ENCODE measurements at places on chromosomes 2 and 18.

GRCh38 chr2:10971888-10972260, 60.1 kb downstream of the KCNF1 start:
- DNase-seq, result no peak

DNA sequence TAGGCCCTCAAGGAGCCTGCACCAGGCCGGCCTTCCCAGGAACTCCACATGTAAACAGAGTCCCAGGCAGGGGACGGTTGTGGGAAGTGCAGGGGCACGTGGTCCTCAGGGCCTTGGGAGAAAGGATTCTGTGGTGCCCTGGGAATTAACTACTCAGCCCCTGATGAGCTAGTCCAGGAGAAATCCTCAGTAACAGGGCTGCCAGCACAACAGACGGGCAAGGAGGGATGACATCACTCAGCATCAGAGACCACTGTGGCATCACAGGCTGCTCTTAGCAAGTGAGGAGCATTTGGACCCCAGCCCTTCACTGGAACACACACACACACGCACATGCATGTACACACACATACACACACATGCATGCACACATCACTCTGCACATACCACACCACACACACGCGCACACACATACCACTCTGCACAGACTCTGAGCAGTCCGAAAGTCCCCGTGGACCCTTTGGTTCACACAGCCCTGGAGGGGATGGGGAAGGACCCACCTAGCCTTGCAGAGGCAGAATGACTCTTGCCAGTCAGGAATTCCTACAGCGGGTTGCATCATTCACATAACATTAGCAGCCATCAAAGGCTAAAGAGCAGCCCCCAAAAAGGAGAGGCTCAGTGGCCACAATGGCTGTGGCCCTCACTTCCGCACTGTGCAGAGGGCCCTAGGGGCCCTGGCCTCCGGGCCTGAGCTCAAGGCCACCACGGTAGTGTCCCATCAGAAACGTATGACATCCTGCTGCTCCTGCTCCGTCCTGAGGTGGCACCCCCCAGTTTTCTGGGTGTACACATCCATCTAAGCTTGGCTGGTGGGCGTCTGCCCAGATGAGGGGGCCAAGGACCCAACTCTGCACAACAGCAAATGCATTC, 1.9 kb upstream of the NMUR1 start:
- peak; percentile 43 for DNase-seq

GRCh38 chr18:26556573-26556972, 8.2 kb upstream of the KCTD1 start:
- peak; percentile 40 for DNase-seq

DNA sequence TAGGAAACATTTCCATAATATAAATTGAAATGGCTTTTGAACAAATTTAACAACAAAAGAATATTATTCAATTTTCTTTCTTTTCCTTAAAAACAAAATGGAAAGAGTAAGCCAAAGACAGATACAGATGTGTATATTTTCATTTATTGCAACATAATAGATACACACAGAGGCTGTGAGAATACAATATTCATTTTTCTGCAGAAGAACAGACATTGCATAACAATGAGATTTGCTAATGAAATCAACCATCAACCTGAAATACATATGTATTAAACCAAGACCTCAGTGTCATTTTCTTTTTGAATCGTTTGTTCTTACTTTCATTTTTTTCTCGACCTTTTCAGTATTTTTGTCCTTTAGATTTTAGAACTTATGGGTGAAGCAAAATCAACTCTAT, 95.1 kb downstream of the BAZ2B start:
- no peak for DNase-seq

GRCh38 chr2:73642338-73643018, at the start of gene NAT8:
TSS of gene NAT8 (minus strand) at chr2:73642422. CDS start at chr2:73641628, 794 bp downstream.
- DNase-seq, result no peak

GRCh38 chr2:20647738-20648137, 3.2 kb downstream of the HS1BP3 start:
- no peak for DNase-seq

- no peak for DNase-seq
These were observed 189.3 kb upstream of the MYT1L start for GRCh38 chr2:2520401-2520811.

GRCh38 chr2:187543488-187543887, 10.7 kb downstream of the TFPI start:
- no peak for DNase-seq

DNA sequence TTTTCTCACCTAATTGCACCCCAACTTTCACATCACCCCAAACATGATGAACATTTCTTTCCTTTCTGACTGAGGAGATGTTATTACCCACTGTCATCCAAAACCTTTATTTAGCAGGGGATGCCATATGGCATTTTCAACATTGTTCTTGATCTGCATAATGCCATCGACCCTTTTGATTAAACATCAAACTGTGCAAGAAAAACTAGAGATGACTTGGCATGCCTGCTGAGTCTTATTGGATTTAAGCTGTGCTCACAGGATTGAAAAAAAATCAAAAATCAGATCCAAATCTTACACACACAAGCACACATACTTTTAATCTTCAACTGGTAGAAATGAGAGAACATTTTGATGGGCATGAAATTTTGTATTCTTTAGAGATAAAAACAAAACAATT, 536.0 kb downstream of the TMX3 start:
- no peak for DNase-seq

DNA sequence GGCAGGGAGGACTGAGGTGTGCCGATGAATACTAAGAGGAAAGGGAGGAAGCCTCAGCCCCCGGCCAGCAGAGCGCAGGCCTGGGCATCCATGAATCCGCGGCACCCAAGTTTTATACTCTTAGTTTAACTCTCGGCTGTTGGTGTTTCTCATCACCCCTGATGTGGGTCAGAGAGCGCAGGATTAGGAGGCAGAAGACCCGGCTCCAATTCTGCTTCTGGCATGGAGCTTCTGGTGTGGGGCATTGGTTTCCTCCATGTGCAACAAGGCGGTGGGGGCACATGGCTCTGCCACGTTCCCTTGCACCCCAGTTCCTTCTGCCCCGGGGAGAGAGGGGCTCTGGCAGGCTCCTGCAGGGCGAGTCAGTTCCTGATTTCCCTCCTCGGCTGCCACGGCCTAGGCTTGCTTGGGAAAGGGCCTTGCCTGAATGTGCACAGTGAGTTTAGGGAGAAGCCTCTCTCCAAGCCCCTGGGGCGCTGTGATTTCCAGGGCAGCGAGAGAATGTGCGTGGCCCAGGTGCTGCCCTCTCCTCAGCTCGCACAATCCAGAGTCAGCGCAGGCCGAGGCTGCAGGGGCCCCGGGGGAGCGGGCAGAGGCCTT, 36.2 kb upstream of the DNMT3A start:
- DNase-seq, result no peak

DNA sequence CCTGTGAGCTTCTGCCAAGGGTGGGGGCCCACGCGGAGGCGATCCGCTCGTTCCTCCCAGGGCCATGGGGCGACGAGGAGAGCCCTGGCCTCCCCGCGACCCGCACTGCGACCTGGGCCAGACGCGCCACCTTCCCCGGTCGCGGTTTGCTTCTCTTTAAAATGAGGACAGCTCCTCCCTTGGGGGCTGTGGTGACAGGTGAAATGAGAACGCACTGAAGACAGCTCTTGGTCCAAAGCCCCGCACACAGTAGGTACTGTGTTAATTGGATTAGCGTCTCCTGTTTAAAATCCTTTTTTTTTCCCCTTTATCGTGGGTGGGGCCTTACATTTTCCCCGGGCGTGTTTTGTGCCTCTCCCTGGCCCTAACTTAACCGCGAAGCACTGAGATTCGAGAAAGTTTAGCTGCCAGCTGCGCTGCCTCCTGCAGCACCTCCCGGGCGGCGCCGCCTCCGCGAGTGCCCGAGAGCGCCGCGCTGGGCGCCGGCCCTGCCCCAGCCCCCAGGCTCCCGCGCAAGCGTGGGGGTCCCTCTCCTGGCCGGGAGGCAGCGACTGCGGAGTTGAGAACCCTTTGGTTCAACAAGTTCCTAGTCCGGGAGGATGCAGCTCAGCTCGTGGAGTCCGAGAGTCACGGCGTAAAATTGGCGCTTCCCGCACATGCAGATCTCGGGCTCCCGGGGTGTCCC, 1.1 kb downstream of the HPCAL1 start:
- DNase-seq, result peak; percentile 23

GRCh38 chr18:61662726-61663125, 230.1 kb downstream of the RNF152 start:
- no peak for DNase-seq

DNA sequence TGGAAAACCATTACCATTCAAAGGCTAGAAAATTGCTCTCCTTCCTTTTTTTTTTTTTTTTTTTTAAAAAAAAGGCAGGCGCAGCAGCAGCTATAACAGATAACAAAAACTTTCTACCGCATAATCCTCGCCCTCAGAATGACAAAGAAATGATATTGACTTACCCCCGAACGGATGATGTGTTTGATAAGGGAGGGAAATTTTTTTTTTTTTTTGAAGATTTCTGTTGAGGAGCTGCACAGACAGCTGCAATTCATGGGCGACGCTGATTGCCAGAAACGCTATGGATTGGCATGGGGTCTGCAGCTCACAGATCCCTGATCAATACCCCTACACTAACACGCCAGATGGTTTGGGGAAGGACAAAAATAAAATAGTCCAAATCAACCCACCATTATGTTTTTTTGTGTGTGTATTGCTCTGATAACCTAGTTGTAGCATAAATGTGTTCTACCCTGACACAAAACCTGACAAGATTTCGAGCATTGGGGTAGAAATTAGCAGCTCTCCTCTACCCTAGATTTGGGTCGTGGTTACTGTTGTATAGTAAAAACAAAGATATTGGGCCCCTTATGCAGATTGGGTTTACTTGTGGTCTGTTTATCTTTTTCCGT, 3.6 kb upstream of the ONECUT2 start:
- DNase-seq, result no peak

DNA sequence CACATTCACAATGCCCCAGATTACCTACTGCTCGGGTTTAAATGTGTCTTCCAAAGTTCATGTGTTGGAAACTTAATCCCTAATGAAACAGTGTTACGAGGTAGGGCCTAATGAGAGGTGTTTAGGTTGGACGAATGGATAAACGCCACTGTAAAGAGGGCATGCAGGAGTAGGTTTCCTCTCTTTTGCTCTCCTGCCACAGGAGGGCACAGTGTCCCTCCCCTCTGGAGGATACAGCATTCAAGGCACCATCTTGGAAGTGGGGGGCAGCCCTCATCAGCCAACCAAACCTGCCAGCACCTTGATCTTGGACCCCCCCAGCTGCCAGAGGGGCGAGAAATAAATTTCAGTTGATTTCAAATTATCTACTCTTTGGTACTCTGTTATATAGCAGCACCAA, 103.5 kb downstream of the TSHZ1 start:
- no peak for DNase-seq

DNA sequence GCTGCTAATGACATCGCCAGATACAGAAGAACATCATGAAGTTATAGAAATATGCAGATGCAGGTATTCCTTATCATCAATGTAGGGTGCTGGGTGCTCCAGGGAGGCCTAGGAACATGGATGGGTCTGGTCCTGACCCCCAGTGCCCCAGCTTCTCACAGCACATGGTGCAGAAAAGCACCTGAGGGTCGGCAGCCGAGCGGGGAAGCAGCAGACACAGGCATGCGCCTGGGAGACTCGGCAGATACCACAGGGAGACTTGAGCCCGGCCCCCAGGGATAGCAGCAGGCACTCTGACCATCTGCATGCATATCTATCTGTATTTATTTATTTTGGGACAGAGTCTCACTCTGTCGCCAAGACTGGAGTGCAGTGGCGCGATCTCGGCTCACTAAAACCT, 43.2 kb downstream of the TMEM18 start:
- DNase-seq, result no peak

DNA sequence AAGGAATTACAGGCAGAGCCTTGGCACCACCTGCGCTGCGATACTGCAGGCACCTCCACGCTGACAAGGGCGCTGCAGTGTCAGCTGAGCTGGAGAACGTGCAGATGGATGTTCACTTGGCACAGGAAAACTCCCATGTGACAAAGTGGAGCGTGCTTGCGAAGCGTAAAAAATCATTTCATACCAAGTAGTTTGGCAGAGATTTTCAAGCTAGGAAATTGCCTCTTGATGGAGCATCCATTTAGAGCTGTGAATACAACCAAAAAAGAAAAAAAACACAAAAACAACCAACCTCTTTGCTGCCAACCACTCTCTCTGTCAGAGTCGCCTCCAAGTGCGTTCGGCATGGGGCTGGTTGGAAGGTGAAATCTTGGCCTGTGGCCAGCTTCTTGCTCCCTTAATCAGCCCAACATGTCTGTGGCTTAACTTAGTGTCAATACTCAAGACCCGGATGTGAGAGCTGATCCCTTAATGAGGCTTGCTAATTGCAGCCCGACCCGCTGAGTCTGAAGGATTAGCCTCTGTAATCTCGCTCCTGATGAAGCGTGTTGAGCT, 38.1 kb downstream of the ACOXL start:
- DNase-seq, result peak; percentile 2

DNA sequence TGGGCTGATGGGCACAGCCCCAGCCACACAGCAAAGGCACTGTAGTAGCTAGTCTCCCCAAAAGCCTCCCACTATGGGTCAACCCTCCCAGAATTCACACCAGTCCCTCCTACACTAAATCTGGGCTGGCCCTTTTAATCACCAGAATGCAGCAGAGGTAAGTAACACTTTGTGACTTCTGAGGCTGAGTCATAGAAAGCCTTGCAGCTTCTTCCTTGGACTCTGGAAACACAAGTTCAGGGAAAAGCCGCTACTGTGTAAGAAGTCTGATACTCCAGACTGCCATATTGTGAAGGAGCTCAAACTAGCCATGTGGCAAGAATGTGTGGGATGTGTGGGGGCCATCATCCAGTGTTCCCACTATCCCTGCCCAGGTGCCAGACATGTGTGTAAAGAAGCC, 19.0 kb upstream of the SIX2 start:
- DNase-seq, result no peak

GRCh38 chr2:86194751-86195054, 559 bp downstream of the IMMT start:
- no peak for DNase-seq

- DNase-seq, result no peak
These were observed 108.3 kb upstream of the PPP1CB start for GRCh38 chr2:28643327-28643726.

DNA sequence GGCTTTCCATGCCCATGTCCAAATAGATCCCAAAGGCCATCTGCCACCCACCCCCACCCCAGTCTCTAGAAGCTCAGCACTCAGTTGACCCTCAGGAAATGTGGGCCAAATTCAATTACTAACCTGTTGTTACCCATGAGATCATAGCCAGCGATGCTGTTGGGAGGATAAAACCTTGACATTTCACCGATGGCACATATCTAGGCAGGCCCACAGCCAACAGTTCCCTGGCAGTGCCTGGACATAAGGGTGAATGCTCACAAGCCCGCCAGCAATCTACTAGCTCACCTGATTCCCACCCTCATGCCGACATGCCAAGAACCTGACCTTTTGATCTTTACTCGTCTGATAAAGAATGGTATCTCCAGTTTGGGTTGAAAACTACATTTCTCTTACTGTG, 11.8 kb upstream of the ACOXL start:
- DNase-seq, result no peak
